H1 (cell line): ENCODE measurements at places on chromosomes 3 and 15.

DNA sequence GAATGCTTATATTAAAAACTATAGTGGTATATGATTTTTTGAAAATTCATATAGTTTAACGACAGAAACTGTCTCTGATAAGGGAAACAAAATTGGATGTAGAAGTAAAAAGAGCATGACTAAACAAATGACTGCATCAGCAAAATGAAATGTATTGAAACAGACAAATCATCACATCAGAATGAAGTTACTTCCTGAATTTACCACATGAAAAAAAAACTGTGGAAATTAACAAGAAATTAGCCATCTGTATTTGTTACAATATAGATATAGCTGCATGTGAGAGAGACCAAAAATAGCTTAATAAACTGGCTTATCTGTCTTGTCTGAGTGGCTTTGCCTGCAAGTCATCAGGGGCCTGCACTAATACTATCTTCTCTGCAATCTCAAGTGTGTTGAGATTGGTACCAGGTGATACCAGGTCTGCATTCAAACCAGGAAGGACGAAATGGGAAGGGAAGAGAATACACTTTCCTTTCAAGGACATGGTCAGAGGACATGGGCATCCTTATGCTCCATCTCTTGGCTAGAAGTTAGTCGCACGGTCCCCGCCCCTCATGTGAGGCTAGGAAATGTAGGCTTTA is 388.7 kb downstream of the GRM7 start:
- H3K27me3 ChIP-seq, result no peaks in the 10 kb centered on the region
- no peak for DNase-seq
- no peak overlapping the region for H3K4me3 ChIP-seq
- no peaks in the 10 kb centered on the region for H3K4me1 ChIP-seq
- H3K36me3 ChIP-seq, result no peaks in the 10 kb centered on the region
- no peak overlapping the region for H3K27ac ChIP-seq

DNA sequence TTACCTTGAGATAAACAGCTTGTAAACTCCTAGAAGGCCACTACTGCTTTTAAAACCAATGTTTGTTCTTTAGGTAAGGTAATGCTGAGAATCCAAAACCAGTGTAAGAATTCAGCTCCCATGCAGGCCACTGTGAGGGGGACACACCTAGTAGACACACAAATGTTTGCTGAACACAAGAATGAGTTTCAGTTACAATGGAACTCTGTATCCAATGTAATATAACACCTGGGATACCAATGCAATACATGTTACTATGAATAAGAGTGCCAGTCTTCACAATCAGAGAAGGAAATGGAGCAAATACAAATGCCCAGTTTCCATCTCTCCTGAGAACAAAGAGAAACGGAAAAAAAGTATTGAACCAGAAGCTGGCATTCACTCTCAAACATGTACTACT is 65.9 kb downstream of the IGF2BP2 start:
- H3K36me3 ChIP-seq, result no peaks in the 10 kb centered on the region
- H3K4me1 ChIP-seq, result peaks cover 11% of the 10 kb centered on the region
- H3K27me3 ChIP-seq, result no peaks in the 10 kb centered on the region
- H3K27ac ChIP-seq, result no peak overlapping the region

GRCh38 chr3:362681-363338 is 166.2 kb downstream of the CHL1 start:
- H3K4me1 ChIP-seq, result no peaks in the 10 kb centered on the region
- H3K27ac ChIP-seq, result no peak overlapping the region
- no peaks in the 10 kb centered on the region for H3K27me3 ChIP-seq

DNA sequence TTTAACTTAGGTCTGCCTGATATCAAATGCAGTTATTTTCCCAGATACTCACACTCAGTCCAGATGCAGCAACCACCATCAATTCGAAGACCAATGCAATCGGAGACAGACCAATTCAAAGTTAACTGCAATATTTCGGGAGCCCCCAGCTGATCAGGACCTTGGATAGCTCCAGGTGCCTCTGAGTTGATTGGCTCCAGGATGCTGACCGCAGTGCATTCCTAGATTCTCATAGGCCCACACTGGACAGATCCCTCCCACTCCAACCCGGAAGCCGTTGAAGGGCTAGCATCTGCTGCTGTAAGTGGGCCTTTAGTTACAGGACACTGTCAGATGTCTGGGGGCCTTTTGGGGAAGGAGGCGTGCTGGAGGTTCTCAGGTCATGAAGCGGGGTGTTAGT is 89.5 kb upstream of the ATP2B2 start:
- no peaks in the 10 kb centered on the region for H3K36me3 ChIP-seq
- H3K27me3 ChIP-seq, result no peaks in the 10 kb centered on the region
- H3K27ac ChIP-seq, result no peak overlapping the region
- H3K4me3 ChIP-seq, result no peak overlapping the region

GRCh38 chr3:182241766-182242488 is 530.2 kb downstream of the SOX2 start:
- H3K4me3 ChIP-seq, result no peak overlapping the region
- H3K36me3 ChIP-seq, result no peaks in the 10 kb centered on the region
- H3K27ac ChIP-seq, result no peak overlapping the region

- no peak for DNase-seq
- H3K27ac ChIP-seq, result no peak overlapping the region
Measured at GRCh38 chr3:153029350-153029749, 132.7 kb upstream of the RAP2B start.

- peaks cover 3% of the 10 kb centered on the region for H3K4me1 ChIP-seq
- H3K27ac ChIP-seq, result no peak overlapping the region
- H3K36me3 ChIP-seq, result no peaks in the 10 kb centered on the region
- H3K27me3 ChIP-seq, result no peaks in the 10 kb centered on the region
- H3K4me3 ChIP-seq, result no peak overlapping the region
Measured at GRCh38 chr3:107063351-107063750, 313.9 kb upstream of the CCDC54 start.

GRCh38 chr3:169760479-169760878 is 4.4 kb downstream of the TERC start:
- no peak overlapping the region for H3K27ac ChIP-seq
- no peaks in the 10 kb centered on the region for H3K27me3 ChIP-seq
- H3K36me3 ChIP-seq, result no peaks in the 10 kb centered on the region

- H3K27ac ChIP-seq, result no peak overlapping the region
- DNase-seq, result peak; percentile 56
- no peak overlapping the region for H3K4me3 ChIP-seq
- H3K4me1 ChIP-seq, result no peaks in the 10 kb centered on the region
Measured at GRCh38 chr3:148962513-148962912, 28.8 kb upstream of the GYG1 start.

GRCh38 chr15:71329497-71330260 is 214.4 kb downstream of the THSD4 start:
- no peak overlapping the region for H3K4me3 ChIP-seq
- H3K27ac ChIP-seq, result no peak overlapping the region
- H3K4me1 ChIP-seq, result no peaks in the 10 kb centered on the region; the same call in 1 of the 2 replicates
- H3K36me3 ChIP-seq, result no peaks in the 10 kb centered on the region

DNA sequence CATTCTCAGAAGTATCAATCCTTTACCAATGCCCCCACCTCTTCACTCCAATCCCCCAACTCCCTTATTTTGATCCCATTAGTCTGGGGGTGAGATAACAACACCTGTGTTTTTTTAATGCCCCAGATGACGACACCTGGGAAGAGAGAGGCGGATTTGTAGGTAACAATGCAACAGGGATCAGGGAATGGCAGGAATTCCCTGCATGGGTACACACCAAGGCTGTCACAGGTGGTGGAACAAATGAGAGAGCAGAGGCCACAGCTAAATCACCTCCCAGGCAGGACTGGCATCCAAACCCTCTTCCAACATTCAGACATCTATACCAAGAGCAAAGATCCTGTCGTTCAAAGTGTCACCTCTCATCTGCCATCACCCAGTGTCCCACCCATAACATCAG is 319.2 kb upstream of the TRIM42 start:
- no peaks in the 10 kb centered on the region for H3K4me1 ChIP-seq
- H3K36me3 ChIP-seq, result no peaks in the 10 kb centered on the region
- H3K4me3 ChIP-seq, result no peak overlapping the region
- no peak for DNase-seq
- no peaks in the 10 kb centered on the region for H3K27me3 ChIP-seq

DNA sequence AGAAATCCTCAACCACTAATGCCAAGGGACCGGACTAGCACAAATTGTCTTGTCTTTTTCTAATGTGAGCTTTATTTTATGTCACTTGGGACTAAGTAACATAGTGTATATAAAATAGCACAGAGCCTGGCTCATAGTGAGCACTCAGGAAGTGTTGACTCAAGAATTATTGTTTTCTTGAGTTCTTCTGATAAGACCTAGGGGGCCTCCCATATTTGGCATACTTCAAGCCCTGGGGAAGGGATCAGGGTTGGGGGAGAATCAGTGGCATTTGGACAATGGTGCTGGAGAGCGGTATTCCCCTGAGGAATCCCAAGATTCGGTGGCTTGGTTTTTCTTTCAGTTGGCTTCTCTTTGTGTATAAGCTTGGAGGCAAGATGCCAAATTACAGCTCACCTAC is 19.4 kb downstream of the ZNF80 start:
- no peak for DNase-seq
- H3K36me3 ChIP-seq, result no peaks in the 10 kb centered on the region
- H3K27ac ChIP-seq, result no peak overlapping the region
- peaks cover 2% of the 10 kb centered on the region; the same call in 1 of the 2 replicates for H3K27me3 ChIP-seq
- H3K4me1 ChIP-seq, result peaks cover 4% of the 10 kb centered on the region

DNA sequence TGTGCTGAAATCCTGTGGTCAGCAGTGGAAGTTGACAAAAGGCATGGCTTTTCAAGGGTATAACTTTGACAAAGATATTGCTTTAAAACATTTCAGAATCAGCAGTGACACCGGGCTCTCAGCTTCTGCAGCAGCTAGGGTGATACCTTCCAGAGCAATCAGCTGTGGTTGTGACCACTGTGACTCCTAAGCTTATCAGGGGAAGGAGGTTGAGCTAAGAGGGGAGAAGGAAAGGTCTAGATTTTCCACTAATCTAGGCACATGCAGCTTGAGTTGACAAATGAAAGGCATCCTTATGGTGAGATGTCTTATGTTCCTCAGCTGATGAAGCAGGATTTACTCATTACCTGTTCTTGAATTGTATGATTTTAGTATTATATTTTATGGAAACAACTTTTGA is 16.3 kb upstream of the LRRFIP2 start:
- H3K27me3 ChIP-seq, result no peaks in the 10 kb centered on the region
- no peak overlapping the region for H3K4me3 ChIP-seq
- H3K36me3 ChIP-seq, result no peaks in the 10 kb centered on the region
- H3K27ac ChIP-seq, result no peak overlapping the region

GRCh38 chr15:37253877-37254276 is 153.5 kb upstream of the MEIS2 start:
- H3K4me3 ChIP-seq, result no peak overlapping the region
- no peaks in the 10 kb centered on the region for H3K4me1 ChIP-seq
- no peak for DNase-seq
- no peaks in the 10 kb centered on the region for H3K27me3 ChIP-seq

DNA sequence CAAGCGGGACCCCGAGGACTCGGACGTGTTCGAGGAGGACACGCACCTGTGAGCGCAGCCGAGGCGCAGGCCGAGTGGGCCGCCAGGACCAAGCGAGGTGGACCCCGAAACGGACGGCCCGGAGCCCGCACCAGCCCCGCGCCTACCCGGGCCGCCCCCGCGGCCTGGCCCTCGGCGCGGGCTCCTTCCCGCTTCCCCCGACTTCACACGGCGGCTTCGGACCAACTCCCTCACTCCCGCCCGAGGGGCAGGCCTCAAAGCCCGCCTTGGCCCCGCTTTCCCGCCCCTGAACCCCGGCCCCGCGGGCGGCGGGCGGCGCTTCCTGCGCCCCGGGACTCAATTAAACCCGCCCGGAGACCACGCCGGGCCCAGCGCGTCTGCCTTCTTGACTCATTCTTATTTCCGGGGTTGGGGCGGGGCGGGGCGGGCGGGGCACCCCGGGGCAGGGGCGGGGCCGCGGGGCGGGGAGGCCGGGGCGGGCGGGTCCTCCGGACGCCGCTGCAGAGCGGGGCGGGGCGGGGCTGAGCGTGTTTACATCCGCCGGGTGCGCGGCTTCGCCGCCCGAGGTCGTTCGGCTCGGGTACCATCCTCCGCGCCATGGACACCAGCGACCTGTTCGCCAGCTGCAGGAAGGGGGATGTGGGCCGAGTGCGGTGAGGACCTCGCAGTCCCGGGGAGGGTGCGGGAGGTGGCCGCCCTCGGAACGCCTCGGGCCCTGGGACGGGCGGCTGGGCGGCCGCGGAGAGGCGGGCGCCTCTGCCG is at the start of gene ABTB1:
Gene ABTB1 (plus strand): TSS at position 524 of the 762 bp plus-strand sequence. CDS start 74 bp downstream, at position 598.
- H3K36me3 ChIP-seq, result no peaks in the 10 kb centered on the region
- H3K4me1 ChIP-seq, result peaks cover 14% of the 10 kb centered on the region
- peak within 1 kb of the TSS; percentile 89 for H3K4me3 ChIP-seq
- peak within 1 kb of the TSS; percentile 52; the same call in 1 of the 2 replicates for H3K27ac ChIP-seq
- DNase-seq, result peak; percentile 87

DNA sequence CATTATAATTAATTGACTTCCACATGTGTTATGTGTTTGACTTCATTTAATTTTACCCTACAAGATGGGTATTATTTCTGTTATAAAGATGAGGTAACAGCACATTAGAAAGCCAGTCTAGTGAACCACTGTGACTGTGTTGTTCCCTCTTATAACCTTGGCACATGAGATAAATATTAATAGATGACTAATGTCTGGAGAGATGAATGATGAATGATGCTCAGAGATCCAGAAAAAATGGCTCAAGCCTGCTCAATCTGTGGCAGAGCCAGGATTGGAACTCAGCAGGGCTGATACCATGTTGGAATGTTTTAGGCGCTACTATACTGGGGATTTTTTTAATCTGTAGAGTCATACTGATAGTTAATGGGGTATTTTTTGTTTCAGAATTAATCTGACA is 118.8 kb upstream of the PTX3 start:
- no peak for DNase-seq
- no peaks in the 10 kb centered on the region for H3K27me3 ChIP-seq
- no peaks in the 10 kb centered on the region for H3K36me3 ChIP-seq
- no peak overlapping the region for H3K4me3 ChIP-seq
- H3K27ac ChIP-seq, result no peak overlapping the region

DNA sequence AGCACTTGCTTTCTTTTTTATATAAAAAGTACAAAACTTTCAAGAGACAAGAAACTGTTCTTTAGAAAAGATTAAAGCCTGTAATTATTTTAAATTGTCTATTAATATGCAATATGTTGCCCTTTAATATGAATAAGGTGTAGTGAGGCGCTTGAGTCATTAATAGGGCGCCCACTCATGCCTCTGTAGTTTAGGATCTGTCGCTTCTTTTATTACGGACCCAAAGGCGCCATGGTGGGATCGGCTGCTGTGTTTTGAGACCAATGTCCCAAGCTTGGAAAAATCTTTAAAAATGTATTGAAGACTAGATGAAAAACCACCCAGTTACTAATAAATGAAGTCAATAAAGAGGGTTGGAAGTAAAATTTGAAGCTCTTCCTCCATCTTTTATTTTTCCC is 259.5 kb upstream of the MEIS2 start:
- peaks cover 5% of the 10 kb centered on the region for H3K4me1 ChIP-seq
- DNase-seq, result no peak
- no peak overlapping the region for H3K27ac ChIP-seq
- no peaks in the 10 kb centered on the region for H3K27me3 ChIP-seq
